ENCODE measurements at places on chromosomes 6 and 20.

DNA sequence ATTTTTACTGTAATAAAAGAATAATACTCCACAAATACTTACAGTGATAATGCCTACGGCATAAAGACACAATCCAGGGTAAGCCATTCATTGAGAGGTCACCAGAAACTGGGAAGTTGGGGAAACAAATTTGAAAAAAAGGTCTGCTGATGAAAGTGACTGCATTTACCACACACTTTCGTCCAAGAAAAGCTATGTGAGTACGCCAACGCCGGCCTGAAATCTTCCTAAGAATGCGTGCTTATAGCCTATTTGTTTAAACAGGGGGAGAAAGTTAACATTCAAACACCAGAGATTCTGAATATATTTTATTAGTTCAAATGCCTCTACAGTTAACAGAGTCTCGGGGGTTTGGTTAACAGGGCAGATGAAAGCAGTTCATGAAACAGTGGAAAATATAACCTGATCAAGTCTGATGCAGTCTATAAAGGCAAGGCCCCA is 657 bp upstream of the LTV1 start:
- DNase-seq = no peak

DNA sequence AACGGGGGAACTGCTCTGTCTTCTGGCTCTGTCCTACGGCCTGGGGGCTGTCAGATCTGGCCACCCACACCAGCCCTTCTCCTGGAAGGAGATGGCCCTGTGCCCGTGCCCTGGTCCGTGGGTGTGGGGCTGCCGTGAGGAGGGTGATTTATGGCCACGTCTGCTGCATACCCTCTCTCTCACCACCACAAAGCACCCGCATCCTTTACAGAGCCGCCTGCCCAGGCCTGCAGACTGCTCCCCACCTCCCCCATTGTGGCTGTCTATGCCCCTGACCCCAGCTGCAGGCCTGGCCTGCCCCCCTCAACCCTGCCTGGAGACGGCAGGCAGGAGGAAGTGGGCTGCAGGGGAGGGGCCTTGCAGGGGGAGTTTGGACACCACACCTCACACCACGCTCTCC is 72.7 kb upstream of the GATA5 start:
- no peak for DNase-seq

DNA sequence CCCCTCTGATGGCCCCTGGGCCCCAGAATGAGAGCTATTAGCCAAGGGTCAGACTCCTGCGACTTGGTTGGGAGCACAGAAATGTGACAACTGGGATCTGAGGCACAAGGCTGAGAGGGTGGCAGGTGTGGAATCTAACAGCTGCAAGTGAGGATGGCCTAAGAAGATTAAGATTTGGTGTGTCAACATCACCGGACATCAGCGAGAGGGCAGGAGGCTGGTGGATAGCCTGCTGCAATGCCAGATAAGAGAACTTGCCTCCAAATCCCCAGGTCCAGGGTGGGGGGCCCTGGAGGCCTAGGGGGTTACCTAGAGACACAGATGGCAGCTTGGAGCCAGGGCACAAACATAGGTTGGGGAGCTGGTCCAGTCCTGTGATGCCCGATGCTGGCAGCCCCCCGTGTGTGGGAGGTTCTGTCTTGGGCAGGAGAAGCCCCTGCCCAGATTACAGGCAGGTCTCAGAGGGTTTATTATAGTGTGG is 155.8 kb downstream of the GRM4 start:
- no peak for DNase-seq

- no peak for DNase-seq
Measured at GRCh38 chr6:17628873-17629272, 28.8 kb downstream of the FAM8A1 start.

DNA sequence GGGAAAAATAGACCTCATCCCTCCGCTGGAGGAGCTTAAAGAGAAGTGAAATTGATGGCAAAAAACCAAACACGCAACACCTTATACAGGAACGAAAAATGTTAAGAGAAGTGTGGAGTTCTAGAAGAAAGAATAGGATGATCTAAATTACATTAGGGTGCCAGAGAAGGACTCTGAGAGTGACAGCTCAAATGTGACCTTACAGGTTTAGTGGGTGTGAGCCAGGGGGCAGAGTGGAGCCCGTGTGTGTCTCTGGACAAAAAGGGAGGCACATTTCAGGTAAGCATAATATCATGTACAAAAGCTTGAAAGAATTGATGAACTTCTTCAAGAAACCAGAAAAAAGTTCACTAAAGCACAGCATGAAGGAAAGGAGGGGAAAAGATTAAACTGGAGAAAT is 20.8 kb downstream of the HLA-DRA start:
- DNase-seq = no peak

GRCh38 chr20:37596890-37597536 is 69.3 kb upstream of the BLCAP start:
- no peak for DNase-seq

DNA sequence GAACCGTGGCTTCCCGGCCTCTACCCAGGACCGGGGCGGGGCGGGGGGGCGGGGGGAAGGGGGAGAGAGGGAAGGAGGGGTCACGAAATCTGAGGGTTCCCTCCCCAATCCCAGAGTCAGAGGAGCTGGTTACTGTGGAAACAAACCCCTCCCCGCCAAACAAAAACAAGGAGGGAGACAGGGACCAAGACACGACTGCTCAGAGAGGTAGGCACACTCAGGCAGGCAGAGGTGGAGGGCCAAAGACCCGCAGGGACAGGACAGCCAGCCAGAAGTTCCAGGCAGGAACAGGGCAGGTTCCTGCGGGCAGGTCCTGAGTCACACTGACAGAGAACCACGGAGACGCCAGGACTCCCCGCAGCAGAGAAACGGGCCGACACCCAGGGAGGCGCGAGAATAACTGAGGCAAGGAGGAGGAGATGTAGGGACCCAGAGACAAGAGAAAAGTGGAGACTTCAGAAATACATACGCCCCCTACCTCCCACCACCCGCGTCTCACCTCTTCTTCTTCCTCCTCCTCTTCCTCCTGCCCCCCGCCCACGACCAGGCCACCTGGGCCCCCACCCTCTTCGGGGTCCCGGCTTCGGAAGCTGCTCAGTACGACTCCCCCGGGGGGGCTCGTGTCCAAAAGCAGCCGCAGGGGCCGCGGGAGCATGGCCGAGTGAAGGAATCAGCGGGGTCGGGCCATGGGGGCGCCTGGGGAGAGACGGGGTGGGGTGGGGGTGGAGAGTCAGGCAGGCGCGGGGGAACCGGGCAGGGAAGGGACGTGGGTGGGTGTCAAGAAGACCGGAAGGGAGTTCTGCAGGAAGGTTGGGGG is 578 bp downstream of the RGL2 start:
- peak; percentile 87 for DNase-seq

DNA sequence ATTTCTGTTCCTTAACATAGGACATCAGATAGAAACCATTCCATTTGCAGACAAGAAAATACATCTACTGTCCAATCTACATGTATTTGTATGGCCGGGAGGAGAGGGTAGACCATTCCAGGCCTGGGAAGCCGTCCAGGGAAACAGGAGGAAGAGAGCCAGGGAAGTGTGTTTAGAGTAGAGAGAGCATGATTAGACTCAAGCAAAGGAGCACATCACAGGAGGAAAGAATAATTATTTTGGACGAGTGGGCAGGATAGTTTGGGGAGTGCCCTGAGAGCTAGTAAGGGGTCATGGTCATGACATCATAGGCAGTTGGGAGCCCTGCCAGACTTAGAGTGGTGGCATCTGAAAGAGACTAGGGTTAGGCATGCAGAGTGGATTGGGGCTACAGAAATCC is 250.0 kb downstream of the HIVEP2 start:
- peak; percentile 91 for DNase-seq

DNA sequence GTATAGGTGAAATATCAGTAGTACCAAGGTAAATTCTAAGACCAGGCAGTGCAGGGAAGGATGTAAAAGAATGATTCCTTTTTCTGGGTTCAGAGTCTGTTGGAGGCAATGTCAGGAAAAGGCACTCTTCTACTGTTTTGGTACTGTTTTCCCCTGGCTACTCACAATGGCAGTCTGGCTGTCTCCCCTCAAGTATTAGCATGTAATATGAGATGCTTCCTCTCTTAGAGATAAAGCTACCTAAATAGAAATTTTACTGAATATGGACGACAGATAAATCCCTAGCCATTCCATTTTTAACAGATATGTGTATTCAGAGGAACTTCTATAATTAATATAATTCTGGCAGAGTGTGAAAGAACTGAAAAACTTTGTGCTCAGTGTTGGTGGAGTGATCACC is 3.5 kb downstream of the RNF8 start:
- DNase-seq = no peak

DNA sequence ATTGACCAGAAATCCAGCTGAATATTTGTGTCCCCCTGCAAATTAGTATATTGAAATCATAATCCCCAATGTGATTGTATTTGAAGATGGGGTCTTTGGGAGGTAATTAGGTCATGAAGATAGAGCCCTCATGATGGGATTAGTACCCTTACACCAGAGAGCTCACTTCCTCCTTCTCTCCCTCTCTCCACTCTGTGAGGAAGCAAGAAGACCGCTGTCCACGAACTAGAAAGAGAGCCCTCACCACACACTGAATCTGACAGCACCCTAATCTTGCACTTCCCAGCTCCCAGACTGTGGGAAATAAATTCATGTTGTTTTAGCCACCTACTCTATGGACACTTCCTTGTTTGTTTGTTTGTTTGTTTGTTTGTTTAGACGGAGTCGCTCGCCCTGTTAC is 11.9 kb upstream of the PLAGL1 start:
- DNase-seq = no peak

DNA sequence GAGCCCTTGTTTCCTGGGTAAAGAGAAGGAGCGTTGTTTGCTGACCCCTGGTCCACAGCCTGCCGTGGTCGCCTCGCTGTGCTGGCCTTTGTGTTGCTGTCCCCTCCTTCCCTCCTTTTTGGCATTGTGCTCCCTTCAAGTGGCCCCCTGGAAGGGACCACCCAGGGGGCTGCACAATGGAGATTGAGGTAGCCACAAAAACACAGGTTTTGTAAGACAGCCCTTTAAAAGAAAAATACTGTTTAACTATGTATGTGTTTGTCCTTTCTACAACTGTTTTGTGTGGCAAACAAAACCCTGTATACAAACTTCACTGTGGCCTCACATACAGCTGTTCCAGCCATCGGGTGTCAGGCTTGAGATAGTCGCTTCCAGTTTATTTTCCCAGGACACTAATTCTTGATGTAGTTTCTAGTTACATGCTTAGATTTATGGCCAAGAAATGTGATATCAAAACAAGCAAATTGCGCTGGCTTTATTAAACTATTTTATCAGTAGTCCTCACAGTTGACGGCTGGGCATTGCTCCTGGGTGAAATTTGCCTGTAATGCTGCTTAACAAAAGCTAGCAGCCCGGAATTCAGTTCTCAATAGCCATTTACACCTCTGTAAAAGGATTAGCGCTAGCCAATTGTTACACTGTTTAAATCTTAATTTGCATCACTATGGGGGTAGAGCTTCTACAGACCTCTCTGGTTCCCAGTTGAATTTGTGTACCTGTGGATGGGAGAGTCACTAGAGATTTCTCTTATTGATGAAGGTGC is 64.1 kb downstream of the KIZ start:
- no peak for DNase-seq

DNA sequence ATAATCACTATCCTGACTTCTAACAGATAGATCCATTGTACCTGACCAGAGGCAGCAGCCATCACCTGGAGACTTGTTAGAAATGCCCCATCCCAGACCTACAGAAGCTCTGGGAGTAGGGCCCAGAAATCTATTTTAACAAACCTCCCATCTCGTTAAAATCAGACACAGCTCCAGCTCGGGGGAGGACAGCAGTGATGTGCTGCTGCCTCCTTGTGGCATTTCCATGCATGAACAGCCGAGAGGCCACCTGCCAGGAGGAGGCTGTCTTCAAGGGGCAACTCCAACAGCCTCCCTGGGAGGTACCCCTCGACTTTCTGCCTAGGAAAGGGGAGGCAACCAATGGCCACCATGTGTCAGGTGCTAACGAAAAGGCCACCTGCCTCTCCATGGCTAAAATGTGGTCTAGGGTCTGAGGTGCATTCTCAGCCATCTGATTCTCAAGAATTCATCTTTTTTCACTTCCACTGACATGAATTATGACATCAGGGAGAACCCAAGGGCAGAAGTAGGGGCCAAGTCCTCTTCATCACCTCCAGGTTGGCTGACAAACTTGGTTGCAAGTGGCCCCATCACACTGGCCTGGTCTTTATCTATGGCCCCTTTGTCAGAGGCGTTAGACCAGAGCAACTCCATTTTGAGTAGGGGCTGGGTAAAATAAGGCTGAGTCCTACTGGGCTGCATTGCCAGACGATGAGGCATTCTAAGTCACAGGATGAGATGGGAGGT is 12.2 kb upstream of the KCNK15 start:
- DNase-seq = peak; percentile 68

- DNase-seq = no peak
Measured at GRCh38 chr6:155491421-155491820, 35.8 kb upstream of the NOX3 start.

- DNase-seq = no peak
Measured at GRCh38 chr6:47700053-47700452, 1.7 kb downstream of the ADGRF4 start.

- DNase-seq = no peak
Measured at GRCh38 chr6:33850296-33850695, 46.5 kb upstream of the MLN start.

- DNase-seq = no peak
Measured at GRCh38 chr6:33925936-33926335, 122.1 kb upstream of the MLN start.

- no peak for DNase-seq
Measured at GRCh38 chr6:163249651-163250101, 164.8 kb upstream of the QKI start.

DNA sequence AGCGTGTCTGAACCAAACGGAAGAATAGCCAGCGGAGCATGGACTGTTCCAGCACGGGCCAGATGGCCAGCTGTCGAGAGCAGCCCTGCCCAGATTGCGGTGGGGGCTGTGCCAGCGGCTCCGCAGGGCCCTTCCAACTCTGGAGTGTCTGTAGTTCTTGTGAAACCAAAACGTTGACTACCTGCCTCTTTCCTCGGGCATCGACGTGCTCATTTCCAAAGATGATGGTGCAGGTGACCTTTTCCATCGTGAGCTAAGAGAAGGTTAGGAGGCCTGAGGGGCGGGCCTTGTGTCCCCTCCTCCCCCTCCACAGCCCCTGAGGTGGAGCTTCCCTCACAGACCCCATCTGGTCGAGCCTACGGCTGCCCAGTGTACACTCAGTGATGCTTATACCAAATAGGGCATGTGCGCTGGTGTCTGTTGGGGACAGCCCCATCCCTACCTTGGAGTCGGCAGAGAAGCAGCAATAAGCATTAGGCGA is 12.9 kb upstream of the C20orf144 start:
- no peak for DNase-seq

GRCh38 chr6:52735071-52735470 is 28.2 kb downstream of the GSTA2 start:
- DNase-seq = no peak

DNA sequence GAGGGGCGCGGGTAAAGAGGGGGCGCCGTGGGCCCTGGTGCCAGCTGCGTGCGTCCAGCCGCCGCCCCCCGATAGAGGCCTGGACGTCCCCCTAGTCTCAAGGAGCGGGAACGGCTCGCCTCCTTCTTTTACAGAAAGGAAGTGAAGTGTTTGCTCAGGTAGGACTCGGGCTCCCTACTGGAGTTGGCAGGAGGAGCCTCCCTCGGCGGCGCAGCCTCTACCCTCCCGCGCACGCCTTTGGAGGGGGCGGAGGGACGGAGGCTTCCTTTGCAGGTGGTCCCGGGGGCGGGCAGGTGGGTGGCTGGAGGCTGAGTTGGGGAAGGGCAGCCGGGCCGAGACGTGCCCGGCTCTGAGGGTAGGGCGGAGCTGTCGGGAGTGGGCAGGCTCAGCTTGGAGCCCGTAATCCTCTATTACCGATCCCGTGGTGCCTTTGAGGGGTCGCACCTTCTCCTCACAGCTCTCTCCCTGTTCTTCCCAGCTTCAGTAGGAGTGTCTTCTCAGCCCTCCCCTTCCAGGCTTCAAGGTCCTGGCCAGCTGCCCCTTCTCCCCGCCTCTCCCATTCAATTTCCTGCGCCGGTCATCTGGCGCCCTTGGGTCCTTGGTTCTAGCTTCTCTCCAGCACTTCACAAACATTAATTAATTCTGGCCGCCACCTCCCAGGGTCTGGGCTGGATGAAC is 728 bp downstream of the ITPR3 start:
- DNase-seq = no peak
